ENCODE measurements at places on chromosomes 13 and 19.

DNA sequence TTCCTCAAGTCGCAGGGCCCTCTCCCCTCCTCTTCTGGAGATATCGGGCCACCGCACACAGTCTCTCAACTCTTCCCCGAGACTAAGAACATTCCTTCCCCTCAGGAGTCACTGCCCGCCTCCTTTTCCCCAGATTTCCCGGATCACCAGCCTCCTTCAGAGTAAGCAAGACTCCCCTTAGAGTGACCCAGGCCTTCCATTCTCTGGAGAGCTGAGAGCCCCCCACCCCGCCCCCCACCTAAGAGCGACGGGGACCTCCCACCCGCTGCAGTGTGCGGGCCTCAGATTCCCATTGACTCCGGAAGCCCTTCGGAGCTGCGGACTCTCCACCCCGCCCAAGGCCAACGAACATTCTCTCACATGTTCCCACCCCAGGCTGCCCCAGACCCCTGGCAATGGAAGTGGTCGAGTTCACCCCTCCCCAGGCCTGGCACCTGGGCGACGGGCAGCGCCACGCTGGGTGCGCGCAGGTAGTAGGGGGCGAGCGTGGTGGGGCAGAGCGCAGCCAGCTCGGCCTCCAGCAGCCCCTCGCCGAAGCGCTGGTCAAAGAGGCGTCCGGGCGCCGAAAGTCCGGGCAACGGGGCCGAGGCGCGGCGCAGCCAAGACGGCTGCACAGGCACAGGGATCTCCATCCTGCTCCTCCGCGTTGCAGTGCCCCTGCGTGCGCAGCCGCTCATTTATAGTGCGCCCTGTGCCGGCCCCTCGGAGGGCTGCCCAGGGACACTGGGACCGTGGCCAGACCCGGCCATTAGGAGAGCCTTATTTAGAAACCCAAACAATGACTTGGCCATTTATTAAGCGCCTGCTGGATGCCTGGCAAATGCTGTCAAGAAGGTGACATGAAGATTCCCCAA lies at the start of gene HSPB6:
Gene HSPB6 (minus strand): TSS at position 653 of the 854 bp plus-strand sequence. CDS start 21 bp downstream, at position 632.
- no peak for DNase-seq

DNA sequence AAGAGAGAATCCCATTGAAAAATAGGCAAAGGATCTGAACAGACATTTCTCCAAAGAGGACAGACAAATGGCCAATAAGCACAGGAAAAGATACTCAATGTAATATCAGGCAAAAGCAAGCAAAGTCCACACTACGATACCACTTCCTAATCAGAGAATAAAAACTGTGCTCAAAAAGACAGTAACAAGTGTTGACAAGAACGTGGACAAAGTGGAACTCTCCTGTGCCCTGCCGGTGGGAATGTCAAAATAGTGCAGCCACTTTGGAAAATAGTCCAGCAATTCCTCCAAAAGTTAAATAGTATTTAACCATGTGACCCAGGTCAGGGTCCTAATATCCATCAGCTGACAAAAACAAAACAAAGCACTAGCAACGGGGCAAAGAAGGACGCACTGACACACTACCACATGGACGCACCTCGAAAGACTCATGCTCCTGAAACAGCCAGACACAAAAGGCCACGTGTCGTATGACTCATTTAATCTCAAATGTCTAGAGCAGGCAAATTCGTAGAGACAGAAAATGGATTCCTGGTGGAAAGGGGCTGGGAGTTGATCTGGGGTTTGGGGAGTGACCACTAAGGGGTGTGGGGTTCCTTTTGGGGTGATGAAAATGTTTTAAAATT lies 5.2 kb downstream of the MIER2 start:
- DNase-seq: no peak

- DNase-seq: no peak
These were observed 248.5 kb downstream of the UQCRFS1 start for GRCh38 chr19:28964500-28964899.

DNA sequence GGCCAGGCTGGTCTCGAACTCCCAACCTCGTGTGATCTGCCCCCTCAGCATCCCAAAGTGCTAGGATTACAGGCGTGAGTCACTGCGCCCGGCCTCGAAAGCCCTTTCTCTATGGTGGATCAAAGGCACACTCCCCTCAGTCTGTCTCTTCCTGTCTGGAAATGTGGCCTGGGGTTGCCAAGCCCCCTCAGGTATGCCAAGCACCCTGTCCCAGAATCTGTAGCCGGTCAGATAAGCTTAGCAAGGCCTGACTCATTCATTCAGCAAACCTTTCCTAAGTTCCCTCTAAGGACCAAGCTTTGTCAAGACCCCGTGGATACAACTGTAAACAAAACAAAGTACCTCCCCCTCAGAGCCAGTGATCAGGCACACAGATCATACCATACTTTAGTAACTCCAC lies 14.1 kb downstream of the NUCB1 start:
- no peak for DNase-seq

GRCh38 chr13:54637366-54637765 lies 1608.8 kb downstream of the OLFM4 start:
- peak; percentile 37 for DNase-seq
